Stimulated activated CD4-positive, alpha-beta T cell treated with anti-CD3 and anti-CD28 coated beads, Interleukin-12 subunit alpha, Interleukin-12 subunit beta, amount 100 ng/mL, for 48 hours (primary cell): ENCODE measurements at places on chromosomes 2 and 18.

- DNase-seq = no peak
Observed at GRCh38 chr18:61734396-61734795, 158.4 kb downstream of the RNF152 start.

GRCh38 chr18:76494231-76495005, 624 bp downstream of the ZNF516 start:
- no peak for DNase-seq

DNA sequence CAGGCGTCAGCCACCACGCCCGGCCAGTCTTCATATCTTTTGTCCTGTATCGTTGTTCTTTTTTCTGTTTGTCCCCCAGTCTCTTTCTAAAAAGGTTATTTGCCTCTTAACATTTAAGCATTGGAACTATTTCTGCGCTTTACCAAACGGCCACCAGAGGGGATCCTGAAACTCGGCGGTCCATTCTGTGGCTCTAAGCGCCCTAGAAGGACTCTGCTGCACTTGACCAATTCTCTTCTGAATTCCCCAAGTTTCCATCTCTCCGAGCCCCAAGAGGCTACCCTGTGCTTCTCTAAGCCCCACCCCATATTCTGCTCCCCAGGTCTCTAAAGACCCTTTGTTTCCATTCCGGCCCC, 33.1 kb upstream of the REG3G start:
- DNase-seq = no peak

DNA sequence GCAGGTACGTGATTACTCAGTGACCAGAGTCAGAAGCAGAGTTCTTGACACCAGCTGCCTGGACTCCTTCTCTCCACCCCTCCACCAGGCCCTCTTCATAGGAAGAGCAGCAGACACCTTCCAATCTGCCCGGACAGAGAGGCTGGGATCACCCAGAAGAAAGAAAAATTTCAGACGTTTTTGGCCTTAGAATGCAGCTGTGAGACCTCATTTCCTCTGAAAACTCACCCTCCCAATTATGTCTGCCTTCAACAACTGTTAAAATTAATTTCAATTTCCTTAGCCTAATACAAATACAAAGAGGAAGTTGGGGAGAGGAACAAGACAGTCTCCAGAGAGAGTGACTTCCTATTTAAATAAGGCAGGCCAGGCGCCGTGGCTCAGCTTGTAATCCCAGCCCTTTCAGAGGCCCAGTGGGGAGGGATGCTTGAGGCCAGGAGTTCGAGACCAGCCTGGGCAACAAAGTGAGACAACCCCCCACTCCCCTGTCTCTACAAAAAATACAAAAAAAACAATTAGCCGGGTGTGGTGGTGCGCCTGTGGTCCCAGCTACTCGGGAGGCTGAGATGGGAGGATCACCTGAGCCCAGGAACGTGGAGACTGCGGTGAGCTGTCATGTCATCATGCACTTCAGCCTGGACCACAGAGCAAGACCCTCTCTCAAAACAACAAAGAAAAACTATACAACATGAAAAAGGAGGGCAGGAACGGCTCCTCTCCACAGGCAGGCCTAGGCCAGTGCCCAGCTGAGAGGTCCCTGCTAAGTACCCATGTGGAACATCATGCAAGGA, 1.6 kb downstream of the SLC66A2 start:
- no peak for DNase-seq

DNA sequence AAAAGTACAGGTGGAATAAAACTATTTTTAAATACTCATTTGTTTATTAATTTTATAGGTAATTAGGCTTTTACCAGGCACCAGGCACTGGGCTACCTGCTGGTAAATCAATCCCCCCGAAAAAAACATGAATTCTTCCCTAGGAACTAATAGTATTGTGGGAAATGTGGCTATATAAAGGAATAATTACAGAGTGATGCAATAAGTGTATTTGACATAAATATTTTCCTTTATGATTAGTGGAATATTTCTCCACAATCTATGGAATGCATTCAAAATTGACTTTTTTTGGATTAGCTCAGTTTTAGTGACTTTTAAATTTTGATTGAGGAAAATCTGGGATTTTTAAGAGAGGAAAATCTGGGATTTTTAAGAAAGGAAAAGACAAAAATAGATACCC, 109.7 kb upstream of the BZW1 start:
- no peak for DNase-seq
